ENCODE measurements at places on chromosomes 2 and 18.

DNA sequence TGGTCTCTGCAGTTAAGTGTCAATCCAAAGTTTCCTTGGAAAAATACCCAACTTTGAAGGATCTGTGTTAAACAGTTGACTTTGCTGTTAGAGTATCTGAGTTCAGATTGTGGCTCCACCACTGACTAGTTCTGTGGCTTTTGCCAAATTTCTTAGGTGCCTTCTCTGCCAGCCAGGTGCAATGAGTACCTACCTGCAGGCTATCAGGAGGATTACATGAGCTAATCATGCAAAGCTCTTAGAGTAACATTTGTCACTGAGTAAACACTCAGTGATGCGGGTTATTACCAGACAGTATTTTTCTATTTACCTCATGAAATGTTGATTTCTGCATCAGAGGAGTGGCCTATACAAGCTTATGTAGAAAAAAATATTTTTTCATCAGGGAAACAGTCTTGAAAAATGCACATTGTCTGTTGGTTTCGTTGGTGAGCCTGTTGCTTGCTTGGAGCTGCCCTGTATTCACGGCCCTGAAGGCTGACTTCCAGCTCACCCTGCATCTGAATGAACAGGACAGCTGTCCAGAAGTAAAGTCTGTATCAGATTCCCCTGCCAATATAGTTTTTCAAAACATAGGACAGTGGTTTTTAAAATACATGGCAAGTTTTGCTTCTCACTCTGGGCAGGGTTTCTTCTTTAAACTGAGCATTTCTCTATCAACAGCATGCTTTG lies 235.1 kb downstream of the CDCA7 start:
- DNase-seq = peak; percentile 65

DNA sequence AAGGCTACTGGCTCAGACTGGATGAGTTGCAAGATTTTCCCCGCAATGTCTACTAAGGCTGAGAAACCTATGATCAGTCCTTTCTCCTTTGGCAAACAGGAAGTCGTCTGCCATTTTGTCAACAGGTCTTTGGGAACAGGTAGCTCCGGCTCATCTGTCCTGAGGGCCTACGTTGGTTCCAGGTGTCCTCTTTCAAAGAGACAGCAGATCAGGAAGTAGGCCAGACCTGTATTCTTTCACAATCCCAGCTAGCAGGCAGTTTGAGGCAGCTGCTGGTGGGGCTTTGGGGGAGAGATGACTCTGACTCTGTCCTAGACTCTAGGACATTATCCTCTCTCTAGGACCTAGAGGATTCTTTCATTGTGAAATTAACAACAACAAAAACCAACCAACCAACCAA lies 98.6 kb downstream of the ACTR2 start:
- DNase-seq = no peak

GRCh38 chr18:48030616-48031480 lies 100.4 kb upstream of the SMAD2 start:
- peak; percentile 80 for DNase-seq

GRCh38 chr2:86632672-86633071 lies 9.0 kb upstream of the RNF103 start:
- DNase-seq = no peak

DNA sequence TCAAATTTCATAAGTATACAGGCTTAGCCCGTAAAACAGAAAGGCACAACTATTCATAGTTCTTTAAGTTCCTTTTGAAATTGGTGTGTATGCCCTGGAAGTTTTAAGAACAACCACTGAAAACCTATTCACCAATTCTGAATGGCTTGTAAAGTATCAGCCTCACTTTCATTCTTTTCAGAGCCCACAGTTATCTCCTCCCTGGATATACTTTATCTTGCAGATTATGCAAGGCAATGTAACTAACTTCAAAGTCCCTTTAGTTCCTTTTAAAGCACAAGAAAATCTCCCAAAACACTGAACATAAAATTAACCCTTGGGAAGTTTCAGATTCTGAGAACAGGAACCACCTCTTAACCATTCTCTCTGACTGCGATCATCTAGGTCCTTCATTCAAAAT lies 1.1 kb downstream of the STRN start:
- no peak for DNase-seq

Measured in SHP77 treated with DMSO at 0.1 percent for 48 hours (cell line).